Stimulated activated CD8-positive, alpha-beta memory T cell treated with anti-CD3 and anti-CD28 coated beads, Interleukin-4, amount 100 ng/mL, for 1 hour (primary cell): ENCODE measurements at places on chromosomes 12 and 14.

DNA sequence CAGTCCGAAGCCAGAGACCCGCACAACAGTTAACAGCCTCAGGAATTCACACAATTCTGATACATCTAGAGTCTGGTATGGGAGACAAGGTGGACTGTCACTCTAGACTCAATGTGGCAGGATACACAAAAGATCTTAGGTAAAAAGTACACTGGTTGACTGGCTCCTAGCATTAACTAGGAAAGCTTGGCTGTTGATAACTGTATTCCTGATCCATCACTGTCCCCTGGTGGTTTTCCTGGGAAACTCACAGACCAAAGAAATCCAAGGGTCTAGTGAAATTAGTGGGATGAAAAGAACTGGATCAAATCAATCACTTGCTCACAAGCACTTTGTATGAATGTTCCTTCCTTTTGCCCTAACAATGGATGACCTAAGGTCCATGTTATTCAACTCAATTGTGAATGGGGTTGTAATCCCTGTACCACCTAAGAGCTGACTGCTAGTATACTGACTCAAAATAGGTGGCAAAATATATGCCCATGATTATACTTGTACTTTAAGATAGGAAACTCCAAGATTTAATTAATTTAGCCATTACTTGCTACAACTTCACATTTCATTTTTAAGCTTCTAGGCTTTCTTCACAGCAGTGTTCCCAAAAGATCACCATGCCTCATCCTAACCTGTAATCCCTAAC is 14.0 kb downstream of the NPC2 start:
- no peak for DNase-seq

GRCh38 chr12:50641566-50641965 is 122.3 kb upstream of the ATF1 start:
- DNase-seq, result no peak

GRCh38 chr14:56709201-56709600 is 101.1 kb downstream of the OTX2 start:
- DNase-seq, result no peak

- no peak for DNase-seq
Measured at GRCh38 chr12:9221483-9221882, 13.3 kb upstream of the PZP start.

GRCh38 chr12:114674251-114675047 is 9.5 kb downstream of the TBX3 start:
- DNase-seq, result no peak

DNA sequence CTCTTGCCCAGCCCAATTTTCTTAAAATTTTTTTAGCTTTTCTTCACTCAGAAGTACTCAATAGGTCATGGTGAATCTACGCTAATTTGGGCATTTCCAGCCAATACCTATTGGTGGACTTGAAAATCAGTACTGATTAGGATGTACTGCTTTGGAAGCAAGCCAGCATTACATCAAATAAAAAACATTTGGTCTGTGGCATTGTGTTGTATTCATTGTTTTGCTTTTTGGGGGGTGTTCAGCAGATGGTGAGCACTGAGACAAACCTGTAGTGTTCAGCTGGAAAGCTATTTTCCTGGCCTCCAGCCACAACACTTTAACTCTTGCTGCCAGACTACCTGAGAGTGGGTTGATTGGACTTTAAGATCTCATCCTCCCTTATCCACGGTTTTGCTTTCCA is 4.0 kb downstream of the MAPKAPK5 start:
- no peak for DNase-seq

DNA sequence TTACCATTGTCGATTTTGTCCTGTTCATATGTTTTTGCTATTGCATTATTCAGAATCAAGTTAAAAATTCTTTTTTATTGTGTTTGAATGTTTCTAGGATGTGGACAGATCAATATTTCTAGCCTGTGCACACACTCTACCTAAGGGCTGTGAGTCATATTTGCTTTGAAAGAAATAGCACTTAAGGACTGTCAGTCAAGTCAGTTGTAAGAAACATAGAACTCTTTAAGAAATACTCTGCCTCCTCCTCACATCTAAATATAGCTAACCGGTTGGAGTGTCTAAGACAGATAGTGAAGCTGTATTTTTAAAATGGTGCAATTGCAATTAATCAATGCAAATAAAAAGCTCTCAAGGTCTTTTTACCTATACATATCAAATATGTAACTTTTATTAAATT is 17.9 kb upstream of the MGST1 start:
- DNase-seq, result no peak

- DNase-seq, result no peak
Measured at GRCh38 chr12:103140286-103140685, 182.8 kb downstream of the ASCL1 start.

DNA sequence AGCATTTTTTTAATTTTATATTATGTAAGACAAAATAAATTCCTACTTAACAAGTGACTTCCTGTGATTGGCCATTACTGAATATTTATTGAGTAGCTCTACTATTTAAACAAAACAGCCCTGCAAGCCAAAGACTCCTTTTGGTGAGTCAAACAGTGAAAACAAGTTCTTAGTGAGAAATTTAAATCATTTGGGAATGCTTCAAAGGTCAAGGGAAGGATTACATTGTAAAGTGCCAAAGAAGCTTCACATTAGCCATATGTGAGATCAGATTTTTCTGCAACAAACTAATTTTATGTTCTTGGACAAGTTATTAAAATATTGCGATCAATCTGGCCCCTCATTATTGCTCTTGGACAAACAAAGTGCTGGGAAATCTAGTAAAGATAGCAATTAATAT is 795.4 kb upstream of the MGAT4C start:
- DNase-seq, result no peak

GRCh38 chr14:50542941-50543418 is 10.6 kb upstream of the MAP4K5 start:
- no peak for DNase-seq

DNA sequence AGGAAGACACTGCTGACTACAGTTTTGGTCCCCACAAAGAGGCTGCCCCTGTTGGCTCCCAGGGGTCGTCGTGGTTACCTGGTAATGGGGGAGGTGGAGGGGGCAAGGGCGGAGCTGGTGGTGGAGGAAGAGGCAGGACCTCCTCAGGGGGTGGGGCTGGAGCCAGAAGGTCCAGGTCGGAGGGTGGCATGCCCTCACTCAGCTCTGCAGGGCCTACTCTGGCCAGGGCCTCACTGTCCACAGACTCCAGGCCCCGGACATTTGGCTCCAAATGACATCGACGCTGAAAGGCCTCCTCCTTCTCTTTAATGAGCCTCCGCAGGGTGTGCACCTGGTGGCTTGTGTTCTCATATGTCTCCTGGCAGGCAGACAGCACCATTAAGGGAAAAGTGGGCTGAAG is 28.5 kb downstream of the PRPF40B start:
- DNase-seq, result no peak
